ENCODE measurements at places on chromosomes 4 and X. TPM values are rescaled to one million over a fixed set of nuclear protein-coding genes. Genes with fewer than 3 reads are reported as not detected.

The HTN1 gene
- total RNA-seq, result not detected

The ZNF732 gene
- 0.69 TPM for total RNA-seq

The HSD17B13 gene
- 0.69 TPM for total RNA-seq

The USP17L26 gene
- not detected for total RNA-seq

The TMEM144 gene
- 9.7 TPM for total RNA-seq

The WDR17 gene
- 84.2 TPM for total RNA-seq

The LUZP4 gene
- not detected for total RNA-seq

The TLL1 gene
- total RNA-seq, result 4.6 TPM

The SMIM31 gene
- total RNA-seq, result not detected

The RASL11B gene
- 6.7 TPM for total RNA-seq

The ASB5 gene
- total RNA-seq, result 0.46 TPM

The BEX1 gene
- 172 TPM for total RNA-seq

The REELD1 gene
- not detected for total RNA-seq

The TENM3 gene
- 113 TPM for total RNA-seq

The CPXCR1 gene
- not detected for total RNA-seq

The ADGRL3 gene
- total RNA-seq, result 257 TPM

The SPANXB1 gene
- total RNA-seq, result not detected

The SEPSECS gene
- 14.5 TPM for total RNA-seq
